ENCODE measurements at places on chromosomes 3 and 15.

GRCh38 chr3:4985330-4986174 is 6.3 kb downstream of the BHLHE40 start:
- peaks cover 34% of the 10 kb centered on the region for H3K4me1 ChIP-seq
- H3K27me3 ChIP-seq, result no peaks in the 10 kb centered on the region
- peak overlapping the region; percentile 76 for H3K4me3 ChIP-seq

DNA sequence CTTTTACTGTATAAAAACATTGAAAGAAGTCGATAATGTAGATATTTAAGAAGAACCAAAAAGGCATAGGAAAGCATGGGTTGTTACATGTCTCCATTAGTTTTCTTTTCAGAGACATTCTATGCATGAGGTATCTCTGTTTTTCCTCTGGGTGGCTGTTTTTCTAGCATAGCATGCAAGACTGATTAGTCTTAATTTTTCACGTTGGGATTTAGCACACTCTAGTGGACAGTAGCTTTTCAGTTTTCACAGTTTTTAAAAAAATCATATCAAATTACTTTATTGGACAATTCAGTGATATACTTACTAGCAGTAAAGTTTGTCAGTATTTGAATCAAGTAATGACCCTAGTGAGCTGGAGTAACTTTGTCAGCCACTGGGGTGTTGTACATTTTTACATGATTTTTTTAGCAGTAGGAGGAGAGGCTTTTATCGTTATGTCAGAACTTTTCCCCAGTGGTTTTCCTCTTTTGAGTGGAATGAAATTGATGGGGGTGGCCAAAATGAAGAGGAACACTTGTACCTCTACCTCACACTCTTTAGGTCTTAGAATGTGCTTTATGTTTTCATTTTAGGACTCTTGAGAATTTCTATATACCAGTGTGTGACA is 57.2 kb downstream of the SEC22A start:
- no peak for DNase-seq
- no peak overlapping the region for H3K27ac ChIP-seq
- H3K27me3 ChIP-seq, result no peaks in the 10 kb centered on the region
- no peak overlapping the region for H3K4me3 ChIP-seq
- no peaks in the 10 kb centered on the region for H3K36me3 ChIP-seq
- peaks cover 15% of the 10 kb centered on the region for H3K4me1 ChIP-seq

GRCh38 chr3:71189480-71189879 is 394.0 kb downstream of the FOXP1 start:
- H3K27me3 ChIP-seq, result no peaks in the 10 kb centered on the region
- H3K4me1 ChIP-seq, result peaks cover 8% of the 10 kb centered on the region
- no peak for DNase-seq
- H3K4me3 ChIP-seq, result no peak overlapping the region
- no peak overlapping the region for H3K27ac ChIP-seq

- H3K36me3 ChIP-seq, result no peaks in the 10 kb centered on the region
- no peak overlapping the region for H3K27ac ChIP-seq
- no peak overlapping the region for H3K4me3 ChIP-seq
- no peaks in the 10 kb centered on the region for H3K27me3 ChIP-seq
- DNase-seq, result no peak
These were observed 102.3 kb downstream of the ZPLD1 start for GRCh38 chr3:102537123-102537522.

GRCh38 chr3:37640636-37641375 is 220.9 kb upstream of the CTDSPL start:
- DNase-seq, result no peak
- H3K27ac ChIP-seq, result no peak overlapping the region
- H3K27me3 ChIP-seq, result peaks cover 75% of the 10 kb centered on the region

DNA sequence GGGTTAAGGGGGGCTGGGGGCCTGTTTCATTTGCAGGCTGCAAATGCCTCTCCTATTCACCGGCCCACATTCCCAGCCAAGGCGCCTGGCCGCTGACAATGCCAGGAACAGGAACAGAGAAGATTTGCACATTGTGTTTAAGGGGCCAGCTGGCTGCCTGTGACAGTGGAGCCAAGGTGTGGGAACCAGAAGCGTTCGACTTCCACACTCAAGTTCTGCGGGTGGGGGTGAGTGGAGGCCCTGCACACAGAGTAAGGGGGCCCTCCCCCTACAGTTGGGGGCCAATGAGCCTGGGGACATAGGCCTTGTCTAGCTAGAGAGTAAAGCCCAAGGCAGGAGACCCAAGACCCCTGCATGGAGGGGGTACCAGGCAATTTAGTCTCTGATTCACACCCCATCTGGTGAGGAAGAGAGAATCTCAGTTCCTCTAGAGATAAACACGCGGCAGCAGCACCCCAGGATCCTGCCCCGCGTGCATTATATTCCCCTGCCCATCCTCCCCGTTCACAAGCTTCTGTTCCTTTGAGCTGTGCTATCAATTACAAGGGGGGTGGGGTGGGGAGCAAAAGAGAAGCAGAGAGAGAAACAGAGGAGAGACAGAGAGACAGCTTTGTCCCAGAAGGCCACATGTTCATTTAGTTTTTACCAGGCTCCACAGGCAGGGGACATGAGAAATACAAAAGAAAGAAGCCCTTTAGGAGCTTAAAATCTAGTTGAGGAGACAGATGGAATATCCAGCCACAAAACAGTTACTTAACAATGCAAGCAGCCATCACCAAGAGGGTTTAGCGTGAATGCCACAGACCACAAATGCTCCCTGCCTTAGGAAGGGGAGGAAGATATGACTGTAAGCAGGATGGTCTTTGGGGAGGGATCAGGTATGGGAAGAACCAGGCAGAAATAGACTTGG is 9.2 kb downstream of the IGDCC3 start:
- no peak for DNase-seq
- peaks cover 60% of the 10 kb centered on the region for H3K27me3 ChIP-seq
- peaks cover 14% of the 10 kb centered on the region for H3K4me1 ChIP-seq
- no peak overlapping the region for H3K4me3 ChIP-seq
- no peak overlapping the region for H3K27ac ChIP-seq

GRCh38 chr3:75329476-75330097 is 334.5 kb upstream of the FRG2C start:
- no peaks in the 10 kb centered on the region for H3K4me1 ChIP-seq
- no peak overlapping the region for H3K4me3 ChIP-seq
- H3K27ac ChIP-seq, result no peak overlapping the region
- DNase-seq, result no peak

GRCh38 chr3:9934235-9934621 is 594 bp downstream of the CRELD1 start:
- H3K27me3 ChIP-seq, result no peaks in the 10 kb centered on the region
- H3K4me3 ChIP-seq, result peak overlapping the region; percentile 93
- H3K27ac ChIP-seq, result peak overlapping the region; percentile 95
- H3K4me1 ChIP-seq, result peaks cover 15% of the 10 kb centered on the region

DNA sequence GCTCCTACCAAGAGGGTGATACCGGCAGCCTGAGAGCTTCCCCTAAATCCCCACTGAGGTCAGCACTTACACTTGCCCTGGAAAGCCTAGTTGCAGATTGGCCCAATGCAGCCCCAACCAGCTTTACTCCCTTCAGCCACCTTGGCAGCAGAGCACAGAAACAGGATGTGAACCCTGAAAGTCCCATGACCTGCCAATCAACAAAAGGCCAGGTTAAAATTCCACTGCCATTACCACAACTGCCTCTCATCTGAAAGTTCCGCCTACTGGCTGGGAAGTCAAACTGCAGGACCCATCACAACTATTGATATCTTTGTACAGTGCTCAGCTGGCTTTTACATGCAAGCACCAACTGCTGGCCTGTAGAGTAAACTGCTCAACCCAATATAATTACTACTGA is 156.2 kb downstream of the ZMAT3 start:
- H3K36me3 ChIP-seq, result no peaks in the 10 kb centered on the region
- DNase-seq, result no peak
- no peaks in the 10 kb centered on the region for H3K27me3 ChIP-seq
- H3K4me1 ChIP-seq, result no peaks in the 10 kb centered on the region
- no peak overlapping the region for H3K4me3 ChIP-seq

- no peaks in the 10 kb centered on the region for H3K27me3 ChIP-seq
- no peak for DNase-seq
- peak overlapping the region; percentile 84 for H3K27ac ChIP-seq
- H3K4me3 ChIP-seq, result peak overlapping the region; percentile 51
- peaks cover 16% of the 10 kb centered on the region for H3K4me1 ChIP-seq
These were observed 47.7 kb downstream of the ZBTB20 start for GRCh38 chr3:115099134-115099985.

GRCh38 chr15:74200871-74201419 is 1.6 kb downstream of the STRA6 start:
- peaks cover 34% of the 10 kb centered on the region for H3K36me3 ChIP-seq
- peak overlapping the region; percentile 93 for H3K27ac ChIP-seq
- DNase-seq, result peak; percentile 52
- peak overlapping the region; percentile 46 for H3K4me3 ChIP-seq

DNA sequence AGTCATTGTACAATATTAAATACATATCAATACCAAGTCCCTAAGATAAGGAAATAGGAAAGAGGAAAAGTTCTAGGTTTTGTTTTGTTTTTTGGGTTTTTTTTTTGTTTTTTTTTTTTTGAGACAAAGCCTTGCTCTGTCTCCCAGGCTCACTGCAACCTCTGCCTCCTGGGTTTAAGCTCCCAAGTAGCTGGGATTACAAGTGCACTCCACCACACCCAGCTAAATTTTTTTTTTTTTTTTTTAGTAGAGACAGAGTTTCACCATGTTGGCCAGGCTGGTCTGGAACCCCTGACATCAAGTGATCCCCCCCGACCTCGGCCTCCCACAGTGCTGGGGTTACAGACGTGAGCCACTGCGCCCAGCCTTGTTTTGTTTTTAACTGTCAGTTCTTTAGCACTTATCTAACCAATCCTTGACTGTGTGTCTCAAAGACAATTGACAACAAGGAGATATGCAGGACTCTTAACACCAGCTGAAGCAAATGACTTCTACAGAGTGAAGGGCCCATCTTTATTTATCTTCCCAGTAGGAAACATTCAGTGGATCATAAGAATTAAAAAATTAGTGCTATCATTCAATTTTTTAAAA is 100.0 kb upstream of the RAP2B start:
- no peak overlapping the region for H3K27ac ChIP-seq
- no peaks in the 10 kb centered on the region for H3K27me3 ChIP-seq
- no peak overlapping the region for H3K4me3 ChIP-seq
- H3K36me3 ChIP-seq, result peaks cover under 1% of the 10 kb centered on the region
- H3K4me1 ChIP-seq, result peaks cover 16% of the 10 kb centered on the region

- H3K4me3 ChIP-seq, result no peak overlapping the region
- H3K27me3 ChIP-seq, result peaks cover 83% of the 10 kb centered on the region
- H3K4me1 ChIP-seq, result no peaks in the 10 kb centered on the region
- no peak for DNase-seq
- H3K36me3 ChIP-seq, result no peaks in the 10 kb centered on the region
These were observed 7.8 kb downstream of the LINGO1 start for GRCh38 chr15:77624868-77625267.

DNA sequence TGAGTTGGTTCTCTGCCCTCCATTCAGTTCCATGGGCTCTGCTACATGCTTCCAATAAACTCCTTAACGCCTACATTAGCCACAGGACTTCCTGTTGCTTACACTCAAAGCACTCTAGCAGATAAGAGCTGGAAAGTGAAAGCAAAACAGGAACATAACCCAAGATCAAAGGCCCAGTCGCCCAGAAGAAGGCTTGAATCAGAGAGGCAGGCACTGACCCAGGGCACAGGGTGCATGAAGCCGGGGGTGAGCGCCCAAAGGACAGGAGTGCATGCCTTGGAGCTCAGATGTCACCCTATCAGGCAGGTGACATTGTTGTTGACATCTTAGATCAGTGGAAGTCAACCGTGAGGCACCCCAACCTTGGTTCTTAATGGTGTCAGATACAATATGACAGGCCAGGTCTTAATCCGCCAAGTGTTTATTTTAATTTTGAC is 235.1 kb downstream of the UACA start:
- H3K36me3 ChIP-seq, result no peaks in the 10 kb centered on the region
- peaks cover 27% of the 10 kb centered on the region for H3K27me3 ChIP-seq
- H3K4me1 ChIP-seq, result peaks cover 34% of the 10 kb centered on the region
- H3K27ac ChIP-seq, result no peak overlapping the region
- peak; percentile 41 for DNase-seq
- H3K4me3 ChIP-seq, result no peak overlapping the region

DNA sequence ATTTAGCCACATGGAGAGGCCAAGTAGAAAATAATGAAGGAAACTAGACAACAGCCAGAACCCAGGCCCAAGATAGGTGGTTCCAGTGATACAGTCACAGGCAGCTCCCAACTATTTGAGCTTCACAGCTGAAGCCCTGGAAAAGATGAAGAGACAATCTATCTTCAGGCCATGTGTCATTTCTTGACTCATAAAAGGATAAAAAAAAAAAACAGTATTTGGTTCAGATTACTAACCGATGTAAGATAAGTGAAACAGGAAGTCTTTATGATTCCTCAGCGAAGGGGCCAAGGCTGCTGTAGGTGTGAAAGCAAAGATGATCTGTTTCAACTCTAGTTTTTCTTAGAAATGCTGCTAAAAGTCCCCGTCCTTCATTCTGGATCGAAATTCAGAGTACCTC is 394.6 kb downstream of the ZNF385D start:
- H3K27me3 ChIP-seq, result no peaks in the 10 kb centered on the region
- no peaks in the 10 kb centered on the region for H3K36me3 ChIP-seq
- H3K4me1 ChIP-seq, result no peaks in the 10 kb centered on the region
- no peak overlapping the region for H3K4me3 ChIP-seq

DNA sequence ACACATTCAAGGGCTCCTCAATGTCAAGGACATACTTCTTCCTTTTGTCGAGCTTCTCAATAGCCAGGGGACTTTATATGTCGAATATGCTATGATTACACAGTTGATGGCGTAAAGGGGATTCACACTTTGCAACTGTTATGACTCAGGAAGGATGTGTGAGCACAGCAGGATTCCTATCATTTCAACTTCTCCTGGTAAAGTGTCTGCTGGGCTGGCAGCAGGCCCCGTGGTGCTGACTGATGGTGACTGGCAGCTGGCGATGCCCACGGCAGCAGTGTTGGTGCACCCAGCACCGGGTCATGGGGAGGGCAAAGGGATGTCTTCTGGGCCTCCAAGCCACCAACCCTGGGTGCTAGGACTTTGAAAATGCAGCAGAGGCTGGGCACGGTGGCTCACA is 44.8 kb upstream of the GNB5 start:
- H3K27ac ChIP-seq, result no peak overlapping the region
- H3K4me1 ChIP-seq, result no peaks in the 10 kb centered on the region
- H3K27me3 ChIP-seq, result no peaks in the 10 kb centered on the region
- H3K36me3 ChIP-seq, result peaks cover 20% of the 10 kb centered on the region
- DNase-seq, result no peak
